ENCODE measurements at places on chromosomes 3 and 15. TPM values are rescaled to one million over a fixed set of nuclear protein-coding genes. Genes with fewer than 3 reads are reported as not detected.

Gene CORO2B
- 4.3 TPM for polyA plus RNA-seq

Gene HHLA2
- polyA plus RNA-seq = not detected

Gene GPR149
- polyA plus RNA-seq = 0.61 TPM

Gene TUSC7
- polyA plus RNA-seq = not detected

Gene CLRN1
- polyA plus RNA-seq = 0.45 TPM

Gene AADAC
- polyA plus RNA-seq = not detected

Gene TRH
- polyA plus RNA-seq = 0.48 TPM

Gene GNAT1
- polyA plus RNA-seq = not detected

Gene GOLGA6B
- not detected for polyA plus RNA-seq

Gene HTR3E
- polyA plus RNA-seq = not detected

Gene EXOSC7
- polyA plus RNA-seq = 85.6 TPM

Gene RAD18
- polyA plus RNA-seq = 5.0 TPM

Gene ATP8B4
- polyA plus RNA-seq = 3.8 TPM

Gene SLC26A6
- polyA plus RNA-seq = not detected

Gene APOD
- polyA plus RNA-seq = 33.1 TPM

Gene CYP8B1
- 0.04 TPM for polyA plus RNA-seq

Gene IQCF2
- not detected for polyA plus RNA-seq

Gene FGF7
- 18.8 TPM for polyA plus RNA-seq

Gene KPNA4
- polyA plus RNA-seq = 74.4 TPM

Gene MYO5A
- 6.1 TPM for polyA plus RNA-seq

Gene CCR8
- not detected for polyA plus RNA-seq

Gene SLC33A1
- polyA plus RNA-seq = 19.7 TPM

Gene RTP3
- not detected for polyA plus RNA-seq

Gene MDFIC2
- not detected for polyA plus RNA-seq

Gene FBXO40
- 3.9 TPM for polyA plus RNA-seq

Gene ATP13A4
- 1.5 TPM for polyA plus RNA-seq

Gene ZBTB20
- 2.1 TPM for polyA plus RNA-seq

Gene IMPG2
- 1.2 TPM for polyA plus RNA-seq
